ENCODE measurements at places on chromosomes 3 and 15.

DNA sequence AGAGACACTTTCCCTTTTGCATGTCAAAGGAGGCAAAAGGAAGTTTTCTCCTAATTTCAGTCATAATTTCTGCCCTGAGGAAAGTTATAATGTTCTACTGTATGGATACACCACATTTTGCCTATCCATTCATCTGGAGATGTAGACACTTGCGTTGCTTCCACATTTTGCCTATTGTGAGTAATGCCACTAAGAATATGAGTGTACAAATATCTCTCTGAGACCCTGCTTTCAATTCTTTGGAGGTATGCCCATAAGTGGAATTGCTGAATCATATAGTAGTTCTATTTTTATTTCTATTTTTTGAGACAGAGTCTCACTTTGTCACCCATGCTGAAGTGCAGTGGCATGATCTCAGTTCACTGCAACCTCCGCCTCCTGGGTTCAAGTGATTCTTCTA, 3.6 kb upstream of the CD276 start:
- no peak for DNase-seq

GRCh38 chr15:53414167-53414566, 345.3 kb downstream of the WDR72 start:
- DNase-seq = no peak

- DNase-seq = no peak
Measured at GRCh38 chr3:13078163-13078905, 5.1 kb upstream of the IQSEC1 start.

GRCh38 chr3:168470380-168470779, 374.7 kb upstream of the GOLIM4 start:
- no peak for DNase-seq

GRCh38 chr15:62099094-62099601, 32.4 kb downstream of the C2CD4A start:
- DNase-seq = peak; percentile 87

DNA sequence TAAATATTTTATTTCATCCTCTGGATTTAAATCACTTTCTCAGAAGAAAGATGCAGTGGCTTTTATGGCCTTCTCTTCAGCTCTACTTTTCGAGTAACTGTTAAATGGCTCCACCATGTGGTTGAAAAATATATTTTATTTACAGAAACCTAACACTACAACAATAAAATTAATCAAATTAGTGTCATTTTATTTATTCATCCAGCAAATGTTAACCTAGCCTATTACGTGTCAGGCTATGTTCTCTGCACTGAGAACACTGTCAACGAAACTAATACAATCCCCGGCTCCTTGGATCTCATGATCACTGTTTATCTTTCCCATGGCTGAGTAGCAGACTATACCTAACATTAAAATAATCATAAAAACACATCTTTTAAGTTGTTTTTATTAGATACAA, 148.0 kb upstream of the OSTN start:
- DNase-seq = peak; percentile 20

DNA sequence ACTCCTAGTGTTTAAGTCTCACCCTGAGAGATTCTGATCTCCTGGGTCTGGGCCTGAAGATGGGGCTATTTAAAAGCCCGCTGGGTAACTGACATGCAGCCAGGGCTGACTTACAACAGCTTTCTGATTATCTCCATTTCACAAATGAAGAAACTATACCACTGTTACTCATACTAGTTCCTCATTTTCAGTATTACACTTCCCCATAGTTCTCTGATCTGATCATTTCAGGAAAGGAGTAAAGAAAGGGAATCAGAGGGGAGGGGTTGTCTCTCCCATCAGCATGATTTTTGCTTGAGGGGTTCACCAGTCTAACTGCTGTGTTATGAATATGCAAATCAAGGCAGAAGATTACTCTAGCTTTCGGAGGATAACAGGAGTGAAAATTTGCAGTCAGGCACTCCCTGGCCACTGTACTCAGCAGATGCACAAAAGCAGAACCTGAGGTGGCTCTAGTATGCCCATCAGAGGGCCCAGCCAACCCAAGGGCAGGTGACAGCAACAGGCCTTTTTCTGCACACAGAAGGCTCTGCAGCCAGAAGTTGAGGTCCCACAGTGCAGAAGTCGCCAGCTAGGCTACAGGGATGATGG, 59.4 kb downstream of the DAPK2 start:
- DNase-seq = no peak

DNA sequence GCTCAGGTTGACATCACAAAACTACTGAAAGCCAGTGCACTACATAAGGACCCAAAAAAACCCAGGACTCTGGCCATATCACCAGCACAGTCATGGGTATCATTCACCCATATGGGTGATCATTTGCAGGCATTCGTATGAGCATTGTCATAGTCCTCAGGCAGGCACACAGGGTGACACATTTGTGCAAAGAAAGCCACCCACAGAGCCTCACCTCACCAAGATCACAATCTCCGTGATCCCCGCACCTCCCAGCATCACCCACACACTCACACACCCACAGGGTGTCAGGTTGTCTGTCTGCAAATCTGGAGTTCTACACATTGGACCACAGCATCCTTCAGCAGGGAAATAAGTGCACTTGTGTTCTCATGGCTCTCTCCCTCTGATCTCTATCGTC, 166.0 kb upstream of the LPP start:
- no peak for DNase-seq

DNA sequence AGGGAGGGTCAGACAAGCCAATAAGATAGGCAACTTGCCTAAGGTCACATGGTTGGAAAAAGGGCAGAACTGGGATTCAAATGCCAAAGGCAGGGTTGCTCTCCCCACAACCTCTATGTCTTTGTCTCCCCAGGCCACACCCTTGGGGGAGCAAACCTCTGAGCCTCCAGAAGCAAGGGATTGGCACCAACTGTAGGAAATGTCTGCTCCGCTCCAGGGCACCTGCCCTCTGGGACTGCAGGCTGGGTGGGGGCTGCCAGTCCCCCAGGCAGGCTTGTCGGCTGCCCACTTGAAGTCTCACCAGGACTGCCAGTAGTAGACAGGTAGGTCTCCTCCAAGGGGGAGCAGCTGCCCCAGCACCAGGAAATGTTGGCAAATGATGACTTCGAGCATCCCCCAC, 2.0 kb downstream of the FAM3D start:
- no peak for DNase-seq

DNA sequence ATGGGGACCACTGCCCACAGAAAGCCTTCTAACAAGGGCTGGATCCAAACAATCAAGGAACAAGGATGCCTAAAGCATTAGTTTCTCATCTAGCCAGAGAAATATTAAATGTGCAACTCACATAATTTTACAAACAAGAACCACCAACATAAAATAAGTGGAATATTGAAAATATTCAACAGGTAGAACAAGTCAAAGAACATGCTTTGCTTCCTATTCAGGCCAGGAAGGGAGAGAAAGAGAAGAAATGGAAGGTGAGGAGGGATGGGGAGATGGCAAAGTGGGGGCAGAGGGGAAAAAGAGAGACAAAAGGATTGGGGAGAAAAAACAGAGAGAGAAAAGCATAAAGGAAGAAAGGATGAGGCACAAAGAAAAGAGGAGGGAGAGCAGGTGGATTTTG, 63.1 kb downstream of the SLC12A8 start:
- no peak for DNase-seq

DNA sequence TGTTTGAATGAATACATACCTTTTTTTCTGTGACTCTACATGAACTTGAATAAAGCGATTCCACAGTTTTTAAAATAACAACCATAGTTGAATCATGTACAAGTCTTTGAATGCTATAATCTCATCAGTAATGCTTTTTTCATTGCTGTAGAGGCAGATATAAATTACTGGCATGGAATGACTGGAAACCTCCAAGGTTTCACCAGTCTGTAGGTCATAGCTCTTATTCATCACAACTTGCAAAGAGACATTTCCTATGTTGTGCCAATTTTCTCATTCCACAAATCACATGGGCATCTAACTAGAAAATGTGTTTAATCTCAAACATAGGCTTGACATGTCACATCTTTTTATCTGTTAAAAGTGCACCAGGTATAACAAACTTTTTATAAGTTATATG, 407.1 kb upstream of the KCNMB2 start:
- DNase-seq = no peak

GRCh38 chr3:141815667-141816066, 52.5 kb downstream of the GRK7 start:
- DNase-seq = no peak

- no peak for DNase-seq
Measured at GRCh38 chr3:51338632-51339031, 46.5 kb upstream of the MANF start.

All from fibroblast of skin of back (primary cell).